ENCODE measurements at places on chromosomes 1 and 21. TPM values are rescaled to one million over a fixed set of nuclear protein-coding genes. Genes with fewer than 3 reads are reported as not detected.

MMP23B gene
- 0.64 TPM for total RNA-seq

C1orf185 gene
- total RNA-seq, result not detected

FCRL2 gene
- not detected for total RNA-seq

GPR37L1 gene
- not detected for total RNA-seq

CHI3L2 gene
- 0.80 TPM for total RNA-seq

LCE3E gene
- total RNA-seq, result not detected

PCBP3 gene
- total RNA-seq, result 0.67 TPM

- DNase-seq, result no peak
These were observed 77.2 kb downstream of the SCCPDH start for GRCh38 chr1:246801241-246802020.

DNA sequence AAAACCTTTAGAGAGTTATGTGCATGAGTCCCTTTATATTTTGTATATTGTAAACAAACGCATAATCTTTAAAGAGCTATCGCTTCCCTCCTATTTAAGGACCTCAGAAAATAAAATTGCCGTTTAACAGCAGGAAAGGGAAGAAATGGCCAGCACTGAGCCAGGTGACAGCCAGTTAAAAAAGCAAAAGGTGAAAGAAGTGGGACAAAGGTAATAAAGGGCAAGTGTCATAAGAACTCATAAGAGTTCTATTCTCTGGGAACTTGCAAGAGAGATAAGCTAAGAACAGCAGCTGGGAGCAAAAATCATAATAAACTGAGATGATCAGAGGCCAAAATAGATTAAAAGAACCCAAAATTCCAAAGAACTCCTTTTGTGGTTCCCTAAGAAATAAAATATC is 520.9 kb upstream of the PKN2 start:
- DNase-seq, result no peak

DNA sequence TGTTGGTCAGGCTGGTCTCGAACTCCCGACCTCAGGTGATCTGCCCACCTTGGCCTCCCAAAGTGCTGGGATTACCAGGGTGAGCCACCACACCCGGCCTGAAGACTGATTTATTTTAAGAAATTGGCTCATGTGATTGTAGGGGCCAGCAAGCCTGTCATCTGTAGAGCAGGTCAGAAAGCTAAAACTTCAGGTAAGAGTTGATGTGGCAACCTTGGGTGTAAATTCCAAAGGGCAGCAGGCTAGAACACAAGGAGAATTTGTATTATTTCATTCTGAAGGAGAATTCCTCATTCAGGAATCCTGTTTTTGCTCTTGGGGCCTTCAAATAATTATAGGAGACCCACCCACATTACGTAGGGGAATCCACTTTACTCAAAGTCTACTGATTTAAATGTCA is 728.7 kb downstream of the LTN1 start:
- no peak for DNase-seq

- DNase-seq, result no peak
These were observed 46.7 kb downstream of the LPGAT1 start for GRCh38 chr1:211783897-211784296.

DNA sequence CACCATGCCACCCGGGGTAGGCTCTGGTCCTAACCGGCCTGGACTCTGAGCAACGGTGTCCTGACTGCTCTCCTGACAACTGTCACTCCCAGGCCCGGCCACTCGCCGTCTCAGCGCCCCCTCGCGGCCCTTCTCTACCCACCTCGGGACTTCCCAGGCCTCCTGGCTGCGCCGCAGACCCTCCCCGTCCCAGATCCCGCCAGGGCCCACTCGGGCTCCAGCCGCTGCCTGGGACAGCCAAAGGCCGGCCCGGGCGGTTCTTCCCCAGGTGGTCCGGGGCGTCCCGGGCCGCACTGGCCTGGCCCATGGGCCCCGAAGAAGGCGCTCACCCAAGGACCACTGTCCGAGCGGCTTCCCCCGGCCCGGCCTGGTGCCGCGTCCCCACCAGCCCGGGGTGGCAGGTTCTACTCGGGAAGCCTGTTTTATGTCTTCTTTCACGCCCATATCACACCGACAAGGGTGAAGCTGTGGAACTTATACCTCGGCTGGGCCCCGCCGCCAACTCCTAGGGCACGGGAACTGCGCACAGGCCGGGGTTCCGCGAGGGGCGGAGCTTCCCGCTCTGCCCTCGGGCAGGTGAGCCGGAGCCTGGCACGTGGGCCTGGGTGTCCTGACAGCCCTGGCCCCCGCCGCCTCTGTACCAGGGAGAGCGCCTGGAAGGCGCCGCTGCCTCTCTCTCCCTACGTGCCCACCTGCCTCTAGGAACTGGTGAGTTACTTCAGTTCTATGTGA is 138.3 kb downstream of the TTLL7 start:
- peak; percentile 77 for DNase-seq

- no peak for DNase-seq
These were observed 261.2 kb upstream of the AJAP1 start for GRCh38 chr1:4393191-4393590.

GRCh38 chr1:207097871-207098324 is 6.1 kb upstream of the C4BPA start:
- DNase-seq, result no peak

- no peak for DNase-seq
These were observed 89.9 kb upstream of the LBR start for GRCh38 chr1:225517697-225518096.

DNA sequence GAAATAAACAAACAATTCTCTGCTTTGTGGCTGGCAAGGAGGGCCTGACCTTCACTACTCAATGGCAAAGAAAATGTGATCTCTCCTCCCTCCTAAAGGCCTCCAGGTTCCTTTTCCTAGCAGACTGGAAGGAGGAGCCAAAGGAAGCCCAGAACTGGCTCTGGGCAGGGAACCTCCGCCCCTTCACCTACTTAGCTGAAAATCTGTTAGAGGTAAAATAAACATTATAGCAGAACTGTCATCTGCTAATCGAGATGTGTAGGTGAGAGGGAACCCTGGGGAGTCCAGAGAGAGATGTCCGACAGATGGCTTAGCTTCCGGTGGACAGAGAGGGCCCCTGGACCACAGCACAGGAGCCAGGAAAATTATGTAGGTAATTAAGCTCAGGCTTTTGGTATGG is 75.2 kb upstream of the KCNA3 start:
- DNase-seq, result no peak

All from psoas muscle (tissue), 8 donors.